Activated CD4-positive, alpha-beta T cell treated with anti-CD3 and anti-CD28 coated beads, Interleukin-2, amount 50 U/mL, for 24 hours (primary cell): ENCODE measurements at places on chromosomes 4 and X.

GRCh38 chrX:1909419-1910206 lies 294.8 kb downstream of the ASMT start:
- DNase-seq, result no peak

DNA sequence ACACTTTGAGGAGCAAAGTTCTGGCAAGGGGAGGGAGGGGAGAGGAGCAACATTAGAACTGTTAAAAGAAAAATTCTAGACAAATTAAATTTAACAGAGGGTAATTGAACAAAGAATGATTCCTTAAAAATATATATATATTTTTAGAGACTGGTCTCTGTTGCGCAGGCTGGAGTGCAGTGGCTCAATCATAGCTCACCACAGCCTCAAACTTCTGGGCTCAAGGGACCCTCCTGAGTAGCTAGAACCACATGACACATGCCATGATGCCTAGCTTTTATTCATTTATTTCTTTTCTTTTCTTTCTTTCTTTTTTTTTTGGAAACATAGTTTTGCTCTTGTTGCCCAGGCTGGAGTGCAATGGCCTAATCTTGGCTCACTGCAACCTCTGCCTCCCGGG lies 19.1 kb upstream of the SPINK2 start:
- DNase-seq, result no peak

DNA sequence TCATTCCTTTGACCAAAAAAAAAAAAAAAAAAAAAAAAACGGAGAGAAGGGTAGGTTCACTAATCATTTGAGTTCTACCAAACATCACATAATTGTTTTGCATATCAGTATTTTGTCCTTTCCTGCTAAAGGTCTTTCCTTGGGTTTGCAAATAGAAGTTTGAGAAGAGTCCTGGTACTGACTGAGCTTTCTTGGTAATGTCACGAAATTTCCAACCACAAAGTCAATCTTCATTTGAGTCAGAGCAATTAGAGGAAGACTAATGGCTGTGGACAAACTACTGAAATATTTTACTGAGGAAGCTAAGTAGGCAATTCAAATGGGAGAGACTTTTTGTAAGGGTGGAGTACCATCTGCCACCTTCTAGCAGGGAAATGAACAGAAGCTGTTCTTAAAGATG lies 21.7 kb upstream of the CD40LG start:
- no peak for DNase-seq

DNA sequence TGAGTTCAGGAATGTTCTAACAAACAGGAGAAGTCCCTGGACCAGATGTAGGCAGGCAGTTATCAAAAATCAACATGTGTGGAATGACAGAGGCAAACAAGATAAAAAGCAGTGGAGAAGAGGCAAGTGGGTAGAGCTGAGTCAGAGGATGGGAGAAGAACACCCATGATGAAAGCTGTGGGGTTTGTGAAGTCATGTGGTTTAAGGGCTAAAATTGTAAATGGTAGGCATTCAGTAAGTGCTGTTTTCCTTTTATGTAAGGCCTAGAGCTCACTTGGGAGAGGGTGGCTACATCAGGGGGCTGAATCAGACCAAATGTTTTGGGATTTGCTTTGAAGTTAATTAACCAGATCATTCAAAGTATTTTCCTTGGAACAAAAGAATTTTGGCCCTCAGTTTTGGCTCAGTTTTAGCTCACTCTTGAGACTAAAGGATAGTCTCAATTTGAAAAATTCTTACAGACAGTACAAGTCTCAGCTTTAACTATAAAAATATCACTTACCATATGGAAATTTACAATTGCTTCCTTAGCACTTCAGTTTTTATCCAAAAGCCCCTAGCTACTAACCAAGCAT lies 114.5 kb upstream of the PCDH7 start:
- no peak for DNase-seq

GRCh38 chr4:180823108-180823507 lies 1420.1 kb upstream of the TENM3 start:
- no peak for DNase-seq

- no peak for DNase-seq
Measured at GRCh38 chr4:8308144-8308543, 38.6 kb downstream of the HTRA3 start.

GRCh38 chr4:182478475-182478874 lies 235.3 kb downstream of the TENM3 start:
- no peak for DNase-seq

- no peak for DNase-seq
Measured at GRCh38 chr4:106671716-106672115, 303.1 kb upstream of the GIMD1 start.

DNA sequence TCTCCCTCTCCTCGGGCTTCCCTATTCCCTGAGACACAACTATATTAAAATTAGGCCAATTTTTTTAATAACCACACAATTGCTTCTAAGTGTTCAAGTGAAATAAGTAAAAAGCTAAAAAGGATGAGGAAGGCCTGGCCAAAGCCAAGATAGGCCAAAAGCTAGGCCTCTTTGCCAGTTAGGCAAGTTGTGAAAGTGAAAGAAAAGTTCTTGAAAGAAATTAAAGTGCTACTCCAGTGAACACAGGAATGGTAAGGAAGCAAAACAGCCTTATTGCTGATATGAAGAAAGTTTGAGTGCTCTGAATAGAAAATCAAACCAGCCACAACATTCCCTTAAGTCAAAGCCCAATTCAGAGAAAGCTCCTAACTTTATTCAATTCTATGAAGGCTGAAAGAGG lies 114.2 kb upstream of the FAT4 start:
- no peak for DNase-seq

DNA sequence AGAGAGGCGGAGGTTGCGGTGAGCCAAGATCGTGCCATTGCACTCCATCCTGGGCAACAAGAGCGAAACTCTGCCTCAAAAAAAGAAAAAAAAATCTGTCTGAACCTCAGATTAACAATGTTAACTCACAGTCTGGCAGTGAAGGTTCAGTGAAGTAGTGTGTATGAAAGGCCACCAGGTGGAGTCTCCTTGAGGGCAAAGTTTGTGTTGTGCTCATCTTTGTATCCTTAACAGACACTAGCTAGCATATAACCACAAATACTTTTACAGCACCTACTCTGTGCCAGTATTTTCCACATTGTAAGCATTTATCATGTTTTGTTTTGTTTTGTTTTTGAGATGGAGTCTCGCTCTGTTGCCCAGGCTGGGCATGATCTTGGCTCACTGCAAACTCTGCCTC lies 46.0 kb upstream of the MGST2 start:
- no peak for DNase-seq

DNA sequence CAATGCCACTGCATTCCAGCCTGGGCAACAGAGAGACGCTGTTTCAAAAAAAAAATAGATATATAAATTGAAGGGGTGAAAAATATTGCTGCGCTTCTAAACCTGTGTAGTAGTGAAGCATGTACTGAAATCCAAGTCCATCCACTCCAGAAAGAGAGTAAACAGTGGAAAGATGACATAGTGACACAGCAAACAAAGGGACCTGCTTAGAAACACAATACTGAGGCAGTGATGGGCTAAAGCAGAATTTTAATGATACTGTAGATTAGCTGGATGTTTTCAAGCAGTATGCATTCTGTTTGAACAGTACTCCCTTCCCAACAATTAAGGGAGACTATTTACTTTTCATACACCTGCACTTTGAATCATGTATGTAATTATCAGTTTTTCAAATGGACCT lies 42.5 kb downstream of the TFDP3 start:
- no peak for DNase-seq

GRCh38 chr4:39484582-39485272 lies 25.9 kb downstream of the LIAS start:
- no peak for DNase-seq

GRCh38 chr4:41757521-41758156 lies 9.1 kb upstream of the PHOX2B start:
- DNase-seq, result no peak

GRCh38 chr4:99447079-99447478 lies 11.9 kb upstream of the ADH7 start:
- no peak for DNase-seq

DNA sequence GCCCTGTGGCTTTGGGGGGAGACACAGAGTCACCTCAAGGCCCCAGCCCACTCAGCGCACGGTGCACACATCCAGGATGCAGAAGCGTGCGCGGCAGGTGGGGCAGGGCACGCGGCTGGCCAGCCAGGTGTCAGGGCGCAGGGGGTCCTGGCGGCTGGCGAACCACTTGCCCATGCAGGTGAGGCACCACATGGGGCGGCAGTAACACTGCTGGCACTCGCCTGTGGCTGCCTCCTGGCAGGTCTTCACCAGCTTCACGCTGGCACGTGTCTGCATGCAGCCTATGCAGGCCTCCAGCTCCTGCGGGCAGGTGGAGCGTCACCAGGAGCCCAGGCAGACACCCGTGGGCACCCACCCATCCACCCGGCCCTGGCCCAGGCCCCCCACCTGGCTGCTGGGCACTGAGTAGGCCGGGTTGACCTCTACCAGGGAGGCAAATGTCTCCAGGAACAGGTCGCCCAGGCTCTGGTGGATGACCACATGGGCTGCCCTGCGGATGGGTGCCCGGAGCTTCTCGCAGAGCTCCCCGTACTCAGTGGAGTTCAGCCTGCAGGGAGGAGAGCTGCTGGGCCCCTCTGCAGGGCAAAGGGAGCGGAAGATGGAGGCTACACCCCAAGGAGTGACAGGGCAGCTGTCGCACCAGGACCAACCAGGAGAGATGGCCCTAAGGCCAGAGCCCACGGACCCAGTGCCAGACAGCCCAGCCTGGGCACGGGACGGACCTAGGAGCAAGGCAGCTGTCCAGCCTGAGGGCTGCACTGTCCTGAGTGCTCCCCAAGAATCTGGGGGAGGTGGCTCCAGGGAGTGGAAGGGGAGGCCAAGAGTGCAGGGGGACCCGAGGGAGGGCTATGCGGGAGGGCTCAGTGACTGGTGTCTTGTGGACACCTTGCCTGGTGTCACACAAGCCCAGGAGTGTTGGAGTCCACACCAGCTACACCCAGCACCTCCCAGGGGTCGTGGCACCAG lies 3.7 kb downstream of the TMEM129 start:
- DNase-seq, result no peak

- DNase-seq, result no peak
Measured at GRCh38 chr4:186829097-186829496, 105.4 kb upstream of the FAT1 start.

DNA sequence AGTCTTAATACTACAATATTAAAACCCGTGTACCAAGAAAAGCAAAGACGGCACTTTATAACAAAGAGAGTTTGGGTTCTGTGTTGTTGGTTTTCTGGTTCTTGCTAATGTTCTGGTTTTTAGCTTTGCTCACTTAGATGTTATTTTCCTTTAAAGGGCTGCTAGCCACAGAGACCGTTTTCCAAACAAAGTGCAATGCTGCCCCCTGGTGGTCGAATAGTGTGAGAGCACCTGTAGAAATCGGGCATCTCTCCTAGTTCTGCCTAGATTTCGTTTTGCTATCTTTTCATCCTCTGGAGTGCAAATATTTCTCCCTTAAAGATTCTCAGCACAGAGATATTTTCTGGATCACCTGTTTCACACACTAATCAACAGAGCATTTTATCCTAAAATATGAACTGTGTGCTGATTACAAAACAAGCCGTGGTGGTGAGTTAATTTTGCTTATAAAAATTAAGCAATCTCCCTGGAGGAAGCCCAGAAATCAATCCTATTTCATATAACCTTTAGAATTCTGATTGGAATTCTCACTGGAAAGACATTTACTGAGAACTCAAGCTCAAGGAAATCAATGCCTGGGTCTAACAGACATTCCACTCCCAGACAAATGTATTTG lies 334.5 kb upstream of the NOCT start:
- peak; percentile 38 for DNase-seq

GRCh38 chrX:139974471-139974870 lies 9.2 kb upstream of the CXorf66 start:
- DNase-seq, result no peak

DNA sequence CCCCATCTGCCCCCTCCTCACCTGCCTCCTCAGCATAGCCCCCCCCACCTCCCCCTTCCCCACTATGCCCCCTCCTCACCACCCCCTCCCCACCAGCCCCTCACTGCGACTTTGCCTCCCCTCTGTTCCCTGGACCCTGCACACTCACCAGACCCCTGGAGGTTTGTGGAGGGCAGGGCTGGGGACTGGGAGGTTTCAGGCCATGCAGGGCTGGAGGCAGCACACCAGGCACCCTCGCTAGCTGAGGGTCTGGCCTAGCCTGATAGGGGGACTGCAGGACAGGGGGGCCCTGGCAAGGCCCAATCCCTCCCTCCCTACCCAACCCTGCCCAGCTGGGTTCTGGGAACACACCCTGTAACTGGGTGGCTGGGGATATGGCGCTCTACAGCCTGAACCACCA lies 28.0 kb downstream of the TACC3 start:
- DNase-seq, result no peak

DNA sequence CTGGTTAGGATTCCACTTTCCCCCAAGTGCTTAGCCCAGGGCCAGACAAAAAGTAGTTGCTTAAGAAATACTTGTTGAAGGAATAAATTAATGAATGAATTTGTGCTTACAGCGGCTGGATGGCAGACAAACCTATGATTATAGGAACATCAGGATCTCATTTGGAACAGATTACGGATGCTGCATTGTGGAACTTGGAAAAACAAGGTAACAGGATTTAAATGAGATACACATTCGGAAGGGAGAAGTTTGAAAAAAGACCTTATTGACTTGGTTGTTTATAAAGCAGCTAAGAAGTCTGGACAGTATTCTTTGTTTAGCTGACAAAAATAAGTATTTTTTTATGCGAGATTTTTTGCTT lies 572 bp downstream of the EXOSC9 start:
- no peak for DNase-seq

DNA sequence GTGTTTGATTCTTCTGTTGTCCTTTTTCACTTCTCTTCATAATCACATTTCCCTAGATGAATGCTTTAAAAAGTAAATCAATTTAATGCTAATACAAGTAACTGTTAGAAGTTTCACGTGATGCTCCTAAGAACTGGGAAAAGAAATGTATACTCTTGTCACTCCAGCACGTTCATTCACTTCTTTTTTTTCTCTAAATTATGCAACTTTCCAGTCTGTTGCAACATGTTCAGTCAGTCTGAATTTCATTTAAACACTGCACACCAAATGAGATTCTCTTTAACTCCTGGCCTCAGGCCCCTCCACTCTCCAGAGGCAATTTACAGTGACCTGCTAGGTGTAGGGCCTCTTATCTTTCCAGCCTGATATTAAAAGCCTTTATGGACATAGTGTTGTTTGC lies 321.9 kb downstream of the HS3ST1 start:
- DNase-seq, result no peak

DNA sequence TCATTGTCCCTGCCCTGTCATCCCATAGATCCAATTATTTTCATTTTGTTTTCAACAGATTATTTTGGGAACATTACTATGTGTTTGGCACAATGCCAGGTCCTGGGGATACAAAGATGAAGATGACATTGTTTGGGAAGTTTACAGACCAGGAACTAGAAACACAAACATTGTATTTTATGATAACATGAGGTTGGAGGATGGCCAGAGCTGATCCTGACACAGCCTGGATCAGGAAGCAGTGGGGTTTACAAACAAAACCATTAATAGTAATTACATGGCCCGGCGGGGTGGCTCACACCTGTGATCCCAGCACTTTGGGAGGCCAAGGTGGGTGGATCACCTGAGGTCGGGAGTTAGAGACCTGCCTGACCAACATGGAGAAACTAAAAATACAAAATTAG lies 29.9 kb downstream of the CLRN2 start:
- no peak for DNase-seq

- DNase-seq, result no peak
Measured at GRCh38 chr4:115711575-115711974, 598.2 kb upstream of the NDST4 start.

GRCh38 chr4:187840814-187841213 lies 154.8 kb upstream of the ZFP42 start:
- no peak for DNase-seq
